ENCODE measurements at places on chromosomes 6 and 20.

DNA sequence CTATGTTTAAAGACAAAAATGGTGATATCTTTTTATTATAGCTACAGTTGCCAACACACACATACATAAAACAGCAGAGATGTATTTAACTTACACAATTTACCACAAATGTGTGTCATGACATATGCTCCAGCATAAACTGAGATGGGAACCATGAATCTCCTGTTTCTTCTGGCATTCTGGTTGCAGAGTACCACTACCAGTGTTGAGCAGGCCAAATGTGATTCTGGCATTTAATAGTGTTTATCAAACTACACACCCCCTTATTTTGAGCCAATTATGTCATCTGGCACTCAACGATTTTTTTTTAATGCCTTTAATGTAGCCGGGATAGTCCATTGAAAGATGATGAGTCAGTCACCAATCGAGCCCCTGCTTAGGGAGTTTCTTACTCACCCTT is 59.0 kb upstream of the TPD52L1 start:
- DNase-seq, result no peak

GRCh38 chr20:63032861-63033793 is 26.4 kb upstream of the BHLHE23 start:
- DNase-seq, result no peak

- DNase-seq, result no peak
Measured at GRCh38 chr20:9185511-9185910, 116.6 kb downstream of the PLCB4 start.

GRCh38 chr6:155439376-155439775 is 16.3 kb downstream of the NOX3 start:
- no peak for DNase-seq

GRCh38 chr6:11769811-11770545 is 8.6 kb downstream of the ADTRP start:
- DNase-seq, result no peak

- DNase-seq, result no peak
Measured at GRCh38 chr6:2914318-2914660, 11.2 kb upstream of the SERPINB9 start.

- no peak for DNase-seq
Measured at GRCh38 chr6:99189823-99190721, 159.4 kb downstream of the FAXC start.

DNA sequence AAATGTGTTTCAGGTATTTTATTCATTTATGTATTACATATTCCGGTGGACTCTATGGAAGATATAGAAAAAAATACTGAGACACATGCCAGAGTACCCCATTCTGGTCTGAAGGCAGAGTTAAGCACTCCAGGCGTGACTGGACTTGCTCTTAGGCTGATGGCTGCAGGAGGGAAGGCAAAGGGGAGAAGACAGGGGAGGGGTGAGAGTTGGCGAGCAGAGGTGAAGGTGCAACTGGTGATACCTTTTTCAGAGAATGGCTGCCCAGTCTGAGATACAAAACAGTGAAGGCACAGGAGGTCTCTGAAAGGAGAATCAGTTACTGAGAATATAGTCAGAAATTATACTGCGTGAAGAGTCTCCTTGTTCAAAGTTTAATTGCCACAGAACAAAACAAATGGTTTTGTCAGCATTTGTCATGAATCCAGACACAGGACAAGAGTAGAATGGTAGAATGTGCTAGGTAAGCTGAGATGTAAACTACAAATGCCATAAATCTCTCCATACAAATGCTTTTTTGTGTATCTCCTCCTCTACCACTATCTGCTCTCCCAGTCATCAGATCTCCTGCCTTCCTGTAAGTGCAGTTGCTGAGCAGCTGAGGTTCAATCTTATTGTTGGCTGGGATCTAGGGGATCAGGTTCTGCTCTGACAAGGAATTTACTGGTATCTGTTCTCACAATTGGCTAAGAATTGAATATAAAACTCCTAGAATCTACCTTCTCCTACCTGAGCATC is 104.2 kb upstream of the DST start:
- DNase-seq, result no peak

GRCh38 chr6:53982366-53983050 is 128.7 kb upstream of the MLIP start:
- no peak for DNase-seq

DNA sequence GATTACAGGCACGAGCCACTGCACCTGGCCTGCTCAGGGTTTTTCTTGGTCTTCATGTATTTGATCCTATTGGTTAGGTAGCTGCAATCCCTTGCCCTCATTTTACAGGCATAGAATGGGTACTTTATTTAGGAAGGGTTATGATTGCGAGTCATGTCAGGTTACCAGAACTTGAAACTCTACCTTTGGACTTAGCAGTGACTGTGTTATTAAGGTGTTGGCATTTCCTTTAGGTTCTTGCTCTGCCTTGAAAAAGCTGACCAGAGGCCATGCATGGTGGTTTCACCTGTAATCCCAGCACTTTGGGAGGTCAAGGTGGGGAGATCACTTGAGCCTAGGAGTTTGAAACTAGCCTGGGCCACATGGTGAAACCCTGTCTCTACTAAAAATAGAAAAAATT is 24.5 kb downstream of the JARID2 start:
- no peak for DNase-seq

DNA sequence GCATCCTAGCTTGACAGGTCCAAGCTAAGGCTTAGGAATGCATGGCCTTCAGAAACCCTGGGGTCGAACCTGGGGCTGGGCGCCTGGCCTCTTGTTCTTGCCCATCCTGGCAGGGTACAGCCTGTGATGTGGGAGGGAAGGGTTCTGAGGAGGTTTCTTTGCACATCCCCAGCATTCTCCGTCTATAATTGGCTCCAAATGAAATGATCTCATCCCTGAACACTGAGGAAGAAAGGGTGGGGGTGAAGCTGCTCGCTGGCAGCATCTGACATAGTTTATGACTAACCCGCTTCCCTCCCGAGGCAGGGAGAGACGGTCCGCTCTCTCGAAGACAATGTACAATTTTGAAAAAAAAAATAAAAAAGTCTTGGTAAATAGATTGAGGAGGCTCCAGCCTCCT is 67.1 kb upstream of the ZNFX1 start:
- no peak for DNase-seq

GRCh38 chr6:14337152-14337551 is 219.6 kb downstream of the CD83 start:
- DNase-seq, result no peak

DNA sequence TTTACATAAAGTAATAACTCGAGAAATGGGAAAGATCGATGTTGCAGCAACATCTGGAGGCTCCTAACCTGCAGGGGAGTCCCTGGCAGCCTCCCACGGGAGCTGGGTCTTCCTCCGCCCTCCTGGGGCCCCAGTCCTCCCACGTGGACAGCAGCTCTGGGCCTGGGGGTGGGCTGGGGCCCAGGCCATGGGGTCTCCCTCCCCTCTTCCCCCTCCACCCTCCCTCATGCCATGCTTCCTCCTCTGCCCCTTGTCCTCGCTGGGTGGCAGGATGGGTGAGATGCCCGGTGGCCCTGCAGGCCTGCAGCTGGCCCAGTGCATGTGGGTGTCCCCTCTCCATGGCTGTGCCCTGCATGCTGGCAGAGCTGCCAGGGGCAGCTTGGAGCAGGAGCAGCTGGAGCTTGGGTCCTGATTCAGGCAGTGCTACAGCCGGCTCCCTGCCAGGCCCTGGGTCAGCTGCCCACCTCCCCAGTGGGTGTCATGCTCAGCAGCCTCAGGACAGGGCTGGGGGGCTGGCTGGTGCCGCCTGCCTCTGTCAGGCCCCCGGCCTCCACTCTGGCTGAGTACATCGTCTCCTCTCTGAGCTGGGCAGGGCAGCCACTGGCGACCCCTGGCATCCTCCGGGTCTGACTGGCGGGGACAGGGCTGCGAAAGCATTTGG is 48.9 kb upstream of the BHLHE23 start:
- no peak for DNase-seq

- no peak for DNase-seq
Measured at GRCh38 chr6:9699888-9700287, 715.0 kb downstream of the TFAP2A start.

DNA sequence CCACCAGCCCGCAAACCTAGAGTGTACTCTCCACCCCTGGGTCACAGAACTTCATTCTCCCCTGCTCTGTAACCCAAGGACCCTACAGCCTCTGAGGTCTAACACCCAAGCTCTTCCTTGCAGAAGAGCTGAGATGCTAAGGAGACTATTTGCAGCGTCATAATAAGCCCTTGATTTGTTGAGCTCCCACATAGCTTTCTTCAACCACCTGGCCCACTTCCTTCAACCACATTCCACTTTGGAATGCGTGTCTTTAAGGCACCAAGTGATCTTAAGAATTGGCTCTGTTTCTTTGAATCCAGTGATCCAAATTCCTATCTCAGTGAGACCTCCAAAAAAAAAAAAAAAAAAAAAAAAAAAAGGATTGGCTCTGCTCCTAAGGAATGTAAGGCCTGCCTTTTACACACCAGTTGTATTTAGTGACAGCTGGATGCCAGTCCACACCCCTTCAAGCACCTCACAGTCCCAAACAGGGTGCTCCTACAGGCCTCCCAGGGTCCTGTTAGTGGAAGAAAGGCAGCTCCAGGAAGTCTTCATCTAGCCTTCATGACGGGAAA is 106.2 kb downstream of the UBE3D start:
- DNase-seq, result no peak

- DNase-seq, result no peak
Measured at GRCh38 chr6:54244430-54244829, 63.8 kb upstream of the TINAG start.

DNA sequence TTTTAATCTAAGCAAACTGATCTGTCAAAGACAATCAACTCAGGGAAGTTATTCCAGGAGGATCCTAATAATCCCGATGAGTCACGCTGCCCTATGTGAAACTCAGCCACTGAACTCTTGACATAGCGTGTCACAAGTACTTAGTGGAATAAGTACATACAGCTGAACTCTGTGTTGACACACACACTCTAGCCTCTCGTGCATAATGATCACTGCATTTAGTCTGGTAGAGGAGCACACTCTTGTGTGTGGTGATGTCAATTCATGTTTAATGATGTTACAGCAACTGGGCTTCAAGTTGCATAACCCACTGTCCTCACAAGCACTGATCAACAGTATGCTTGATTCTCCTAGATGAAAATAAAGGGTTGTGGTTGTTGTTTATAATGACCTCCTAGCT is 148.3 kb downstream of the HACE1 start:
- DNase-seq, result no peak

DNA sequence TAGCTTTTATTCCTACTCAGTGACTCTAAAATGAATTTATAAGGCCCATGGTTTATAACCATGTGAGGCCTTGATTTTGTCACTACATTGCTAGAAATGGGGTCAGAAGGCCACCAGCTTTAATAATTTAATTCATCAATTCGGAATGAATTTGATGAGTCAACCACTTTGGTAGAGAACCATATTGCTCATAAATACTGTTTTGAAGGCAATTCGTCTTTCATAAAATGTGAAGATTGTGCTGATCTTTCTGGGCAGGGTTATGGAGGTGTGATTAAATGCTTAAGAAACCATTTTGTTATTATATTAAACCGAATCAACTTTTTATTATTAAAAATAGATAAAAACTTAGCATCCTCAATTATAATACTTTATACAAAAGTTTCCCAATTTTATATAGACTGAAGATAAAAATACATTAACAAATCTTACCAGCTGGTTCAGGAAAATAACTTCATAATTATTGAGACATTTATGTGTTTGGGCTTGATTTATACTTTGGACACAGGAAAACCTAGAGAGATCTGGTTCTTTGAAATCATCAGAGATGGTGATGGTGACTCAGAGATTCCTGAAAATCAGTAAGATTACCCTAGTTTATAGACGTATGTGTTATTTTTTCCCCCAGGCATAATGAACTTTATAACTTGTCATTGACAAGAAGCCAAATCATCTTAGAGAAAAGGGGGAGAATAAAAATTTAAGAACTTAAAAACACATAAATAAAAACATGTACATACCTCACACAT is 10.6 kb downstream of the HCRTR2 start:
- no peak for DNase-seq

DNA sequence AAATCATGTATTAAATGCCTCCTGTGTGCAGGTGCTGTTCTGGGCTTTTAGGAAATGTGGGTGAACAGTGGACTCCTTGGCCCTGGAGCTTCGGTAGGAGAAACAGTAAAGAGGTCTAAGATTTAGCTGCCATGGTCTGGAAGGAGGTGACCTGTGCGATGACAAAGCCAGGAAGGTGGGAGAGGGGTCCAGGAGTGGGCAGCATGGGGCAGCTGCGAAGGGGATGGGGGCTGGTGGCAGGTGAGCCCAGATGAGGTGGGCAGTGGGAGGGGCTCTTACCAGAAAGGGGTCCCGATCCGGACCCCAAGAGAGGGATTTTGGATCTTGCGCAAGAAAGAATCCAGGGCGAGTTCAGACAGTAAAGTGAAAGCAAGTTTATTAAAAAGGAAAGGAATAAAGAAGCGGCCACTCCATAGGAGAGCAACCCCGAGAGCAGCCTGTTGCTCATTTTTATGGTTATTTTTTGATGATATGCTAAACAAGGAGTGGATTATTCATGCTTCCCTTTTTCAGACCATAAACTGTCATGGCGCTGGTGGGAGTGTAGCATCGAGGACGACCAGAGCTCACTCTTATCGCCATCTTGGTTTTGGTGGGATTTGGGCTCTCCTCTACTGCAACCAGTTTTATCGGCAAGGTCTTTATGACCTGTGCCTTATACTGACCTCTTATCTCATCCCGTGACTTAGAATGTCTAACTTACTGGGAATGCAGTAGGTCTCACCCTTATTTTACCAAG is 38.7 kb downstream of the PRR18 start:
- no peak for DNase-seq

- no peak for DNase-seq
Measured at GRCh38 chr20:22821081-22821727, 213.9 kb upstream of the SSTR4 start.

DNA sequence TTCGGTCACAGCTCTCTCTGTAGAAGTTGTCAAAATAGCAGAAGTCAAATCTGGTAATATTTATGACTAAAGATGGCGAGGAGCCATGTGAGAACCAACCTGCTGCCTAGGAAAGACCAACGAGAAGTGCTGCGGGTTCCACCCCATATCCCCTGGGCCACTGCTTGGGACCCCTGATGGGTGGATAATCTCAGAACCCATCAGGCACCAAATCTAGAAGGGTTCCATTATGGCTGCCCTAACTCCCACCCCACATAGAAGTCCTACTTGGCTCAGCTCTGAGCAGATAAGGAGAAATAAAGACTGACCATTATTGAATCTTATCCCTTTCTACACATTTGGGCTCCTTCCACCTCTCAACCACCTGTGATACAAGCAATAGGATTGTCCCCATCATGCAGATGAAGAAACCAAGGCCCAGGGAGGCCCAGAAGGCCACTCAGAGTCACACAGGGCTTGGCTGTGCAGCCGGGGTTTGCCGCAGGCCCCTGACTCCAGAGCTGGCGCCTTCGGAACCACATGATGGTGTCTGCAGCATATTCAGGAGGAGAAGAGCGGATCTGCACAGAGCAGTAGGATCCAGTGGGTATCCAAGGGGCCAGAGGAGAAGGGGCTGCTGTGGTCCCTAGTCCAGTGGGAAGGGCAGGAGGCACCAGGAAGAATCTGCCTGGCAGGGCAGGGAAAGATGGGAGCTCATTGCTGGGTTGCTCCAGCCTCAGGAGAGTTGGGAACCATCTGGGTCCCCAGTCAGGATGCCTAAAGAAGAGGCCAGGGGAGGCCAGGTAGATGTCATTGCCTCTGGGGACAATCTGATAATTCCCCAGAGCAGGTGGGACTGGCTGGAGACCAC is 9.6 kb upstream of the PCMTD2 start:
- no peak for DNase-seq

Data from activated CD8-positive, alpha-beta memory T cell treated with anti-CD3 and anti-CD28 coated beads for 4 hours (primary cell).